ENCODE measurements at places on chromosomes 5 and 9.
A peak's percentile ranks its signal among the peaks of the same experiment; 100 is the strongest.

DNA sequence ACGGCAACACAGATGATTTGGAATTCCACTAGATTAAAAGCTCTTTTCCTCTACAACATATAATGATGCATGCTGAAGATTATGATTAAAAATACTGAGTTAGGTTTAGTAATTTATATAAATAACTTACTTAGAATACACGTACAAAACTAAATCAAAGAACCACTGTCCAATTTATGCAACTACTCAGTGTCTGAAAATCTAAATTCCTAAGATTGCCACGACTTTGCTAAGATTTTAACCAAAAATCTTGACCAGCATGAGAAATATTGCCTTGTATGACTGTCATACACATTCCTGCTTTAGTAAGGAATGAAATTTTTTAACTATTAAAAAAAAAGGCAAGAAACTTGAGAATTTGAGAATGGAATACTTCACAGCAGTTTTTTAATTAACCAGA, 292.4 kb downstream of the ZNF608 start:
- no peak for DNase-seq

GRCh38 chr5:158958021-158958994, 141.4 kb downstream of the EBF1 start:
- DNase-seq: no peak

DNA sequence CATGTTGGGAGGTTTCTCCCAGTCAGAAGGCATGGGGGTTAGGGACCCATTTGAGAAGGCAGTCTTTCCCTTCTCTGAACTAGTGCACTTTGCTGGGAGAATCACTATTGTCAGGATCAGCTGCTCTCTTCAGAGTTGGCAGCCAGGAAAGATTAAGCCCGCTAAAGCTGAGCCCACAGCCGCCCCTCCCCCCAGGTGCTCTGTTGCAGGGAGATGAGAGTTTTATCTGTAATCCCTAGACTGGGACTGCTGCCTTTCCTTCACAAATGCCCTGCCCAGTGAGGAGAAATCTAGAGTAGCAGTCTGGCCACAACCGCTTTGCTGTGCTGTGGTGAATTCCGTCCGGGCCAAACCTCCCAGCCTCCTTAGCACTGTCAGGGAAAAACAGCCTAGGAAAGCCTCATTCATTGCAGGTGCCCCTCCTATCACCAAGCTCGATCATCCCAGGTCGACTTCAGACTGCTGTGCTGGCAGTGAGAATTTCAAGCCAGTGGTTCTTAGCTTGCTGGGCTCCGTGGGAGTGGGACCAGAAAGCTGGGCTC, 69.8 kb downstream of the CNTLN start:
- no peak for DNase-seq

DNA sequence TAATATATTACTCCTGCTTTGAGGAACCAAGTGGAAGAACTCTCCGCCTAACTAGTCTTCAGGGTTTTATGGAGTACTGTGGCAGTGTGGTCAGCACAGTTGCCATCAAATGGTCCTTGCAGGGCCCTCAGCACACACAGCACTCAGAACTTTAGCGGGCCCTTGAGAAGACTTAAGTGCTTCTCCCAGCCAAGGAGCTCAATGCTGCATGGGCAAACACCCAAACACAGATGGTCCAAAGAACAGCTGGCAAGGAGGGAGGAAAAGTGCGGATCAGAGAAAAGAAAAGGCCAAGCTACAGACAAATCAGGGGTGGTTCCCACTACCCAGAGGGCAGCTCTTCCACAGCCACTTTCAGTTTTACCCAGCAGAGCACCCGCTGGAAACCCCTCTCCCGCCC, 98.6 kb downstream of the SPOCK1 start:
- DNase-seq: no peak

DNA sequence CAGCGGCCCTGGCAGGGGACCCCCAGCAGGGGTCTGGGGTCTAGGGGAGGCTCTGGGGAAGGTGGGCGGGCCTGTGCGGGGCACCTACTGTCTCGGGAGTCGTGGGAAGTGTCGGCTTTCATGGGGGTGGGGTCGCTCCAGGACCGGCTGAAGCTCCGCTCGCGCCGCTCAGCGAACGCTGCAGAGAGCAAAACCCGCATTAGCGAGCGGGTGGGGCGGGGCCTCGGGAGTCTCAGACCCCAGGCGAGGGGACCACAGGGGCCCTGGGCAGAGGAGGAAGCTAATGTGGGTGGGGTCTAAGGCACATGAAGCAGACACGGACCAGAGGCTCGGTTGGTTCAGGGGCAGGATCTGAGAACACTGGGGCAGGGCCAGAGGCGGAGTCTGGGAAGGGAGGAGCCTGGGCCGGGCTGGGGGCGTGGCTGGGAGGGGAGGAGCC, 5.5 kb downstream of the NSMF start:
- peak; percentile 71 for DNase-seq

GRCh38 chr9:97473717-97474116, 27.7 kb upstream of the TMOD1 start:
- no peak for DNase-seq

DNA sequence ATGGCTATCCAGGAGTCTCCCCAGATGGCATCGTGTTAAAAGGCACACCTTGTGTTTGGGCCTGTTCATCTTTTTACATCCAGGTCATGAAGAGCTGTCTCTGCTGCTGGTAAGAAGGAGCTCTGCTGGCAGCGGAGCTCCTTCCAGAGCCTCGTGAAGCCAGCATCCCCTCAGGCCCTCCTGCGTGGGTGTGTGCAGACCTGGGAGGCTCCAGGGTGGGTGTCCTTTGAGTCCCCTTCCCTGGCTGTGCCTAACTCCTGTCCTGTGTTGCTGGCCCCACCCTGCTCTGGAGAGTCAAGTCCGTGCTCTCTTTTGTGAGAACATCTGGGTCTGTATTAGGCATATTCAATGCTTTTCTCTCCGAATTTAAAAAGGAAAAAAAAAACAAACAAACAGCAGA, 149.6 kb upstream of the IRX2 start:
- no peak for DNase-seq

GRCh38 chr5:132322266-132322665, 28.1 kb downstream of the SLC22A4 start:
- no peak for DNase-seq

GRCh38 chr9:68416936-68417564, 60.6 kb downstream of the PGM5 start:
- no peak for DNase-seq

DNA sequence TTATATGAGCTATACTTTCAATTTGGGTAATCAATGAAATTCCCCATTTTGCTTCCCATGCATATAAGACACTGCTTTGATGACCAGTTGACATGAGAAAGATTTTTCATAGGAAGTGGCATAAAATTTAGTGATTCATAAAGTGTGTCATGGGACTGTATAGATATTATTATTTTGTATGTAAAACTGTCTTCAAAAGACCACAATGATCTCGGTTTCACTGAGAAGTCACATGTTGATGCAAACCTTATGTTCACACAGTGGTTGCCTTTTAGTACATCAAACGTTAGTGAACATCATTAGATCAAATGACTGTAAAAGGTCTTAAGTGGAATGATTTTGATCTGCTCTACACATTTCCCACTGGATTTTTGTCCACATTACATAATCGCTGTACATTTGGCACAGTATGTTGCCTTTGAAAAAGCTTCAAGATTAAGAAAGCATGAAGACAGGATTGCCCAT, 349.2 kb upstream of the MEF2C start:
- no peak for DNase-seq

DNA sequence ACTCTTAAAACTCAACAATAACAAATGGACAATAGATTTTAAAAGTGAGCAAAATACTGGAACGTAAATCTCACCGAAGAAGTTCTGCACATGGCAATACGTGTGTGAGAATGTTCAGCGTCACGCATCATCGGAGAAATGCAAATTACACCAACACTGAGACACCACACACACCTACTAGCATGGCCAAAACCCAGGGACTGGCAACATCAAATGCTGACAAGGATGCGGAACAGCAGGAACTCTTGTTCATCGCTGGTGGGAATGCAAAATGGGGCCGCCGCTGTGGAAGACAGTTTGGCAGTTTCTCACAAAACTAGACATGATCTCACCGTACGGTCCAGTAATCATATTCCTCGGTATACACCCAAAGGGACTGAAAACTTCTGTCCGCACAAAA, 21.6 kb upstream of the CLPTM1L start:
- DNase-seq: no peak

DNA sequence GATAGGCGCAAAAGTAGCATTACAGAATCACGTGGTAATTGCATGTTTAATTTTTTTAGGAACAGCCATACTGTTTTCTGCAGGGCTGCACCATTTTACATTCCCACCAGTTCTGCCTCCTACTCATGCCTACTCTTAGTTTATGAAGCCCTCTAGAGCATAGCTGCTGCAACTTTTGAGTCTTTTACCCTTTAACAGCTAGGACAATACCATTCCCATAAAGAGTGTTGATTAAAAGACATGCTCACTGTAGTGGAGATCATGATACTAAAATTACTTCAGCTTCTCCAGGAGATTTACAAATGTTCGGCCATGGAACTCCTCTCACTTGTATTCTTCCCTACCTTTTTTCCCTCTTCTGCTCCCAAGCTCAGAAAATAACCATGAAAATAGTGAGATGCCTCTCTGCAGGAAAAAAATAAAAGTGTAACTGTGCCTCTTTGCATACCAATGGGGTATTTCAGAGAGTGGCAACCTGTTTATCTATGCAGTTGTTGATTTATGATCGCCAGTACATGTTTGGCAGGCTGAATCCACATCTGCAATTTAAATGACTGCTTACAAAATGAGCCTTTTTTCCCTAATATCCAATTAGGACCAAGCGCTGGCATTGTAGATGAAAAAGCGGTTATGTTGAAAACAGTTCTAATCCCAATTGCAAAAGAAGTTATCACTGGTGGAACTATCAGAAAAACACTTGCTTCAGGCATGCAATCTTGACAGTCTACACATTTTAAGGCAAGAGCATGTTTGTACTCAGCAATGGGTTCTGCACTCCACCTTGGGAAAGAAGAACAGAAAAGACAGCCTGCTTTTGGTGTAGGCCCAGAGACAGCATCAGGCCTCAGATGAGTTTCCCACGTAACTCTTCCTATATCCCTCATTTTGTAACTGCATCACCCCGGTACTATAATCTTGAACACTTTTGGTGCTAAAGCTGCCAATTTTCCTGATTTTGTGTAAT, 131.1 kb downstream of the ADAMTSL1 start:
- DNase-seq: no peak

DNA sequence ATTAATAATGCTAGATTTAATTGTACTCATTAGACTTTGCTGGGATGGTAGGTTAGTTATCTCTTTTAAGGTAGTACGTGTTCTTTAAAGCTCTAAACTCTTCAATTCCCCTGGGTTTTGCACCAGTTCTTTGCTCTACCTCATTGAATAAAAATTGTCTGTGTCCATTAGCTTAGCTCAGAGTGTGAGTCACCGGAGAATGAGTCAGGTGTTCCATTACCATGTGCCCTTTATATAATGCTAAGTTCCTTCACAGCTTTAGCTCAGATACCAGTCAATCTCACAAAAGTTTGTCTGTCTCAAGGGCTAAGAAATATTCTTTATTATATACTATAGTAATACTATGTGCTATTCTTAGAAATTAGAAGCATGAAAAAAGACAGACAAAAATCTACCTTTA, 339.4 kb downstream of the PRELID2 start:
- DNase-seq: peak; percentile 82

- DNase-seq: no peak
These were observed 134.7 kb downstream of the PAX5 start for GRCh38 chr9:36899406-36899805.

- no peak for DNase-seq
These were observed 32.1 kb upstream of the TCF7 start for GRCh38 chr5:134082264-134082992.

DNA sequence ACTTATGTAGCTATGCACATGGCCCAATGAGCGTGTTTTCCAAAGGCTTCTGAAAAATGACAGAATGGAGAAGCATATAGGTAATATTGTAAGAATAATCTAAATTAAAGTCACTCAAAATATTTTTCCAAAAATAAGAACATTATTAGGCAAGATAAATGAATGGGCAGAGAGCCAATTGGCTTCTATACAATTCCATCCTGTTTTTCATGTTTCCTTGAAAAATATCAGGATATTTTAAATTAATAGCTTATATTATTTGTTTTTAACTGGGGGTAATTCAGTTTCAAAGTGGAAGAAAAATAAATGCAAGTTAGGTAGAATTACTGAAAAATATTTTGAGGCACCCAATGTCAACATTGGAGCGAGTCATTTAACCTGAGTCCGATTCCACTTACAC, 183.5 kb downstream of the PLK2 start:
- no peak for DNase-seq

- no peak for DNase-seq
These were observed 49.6 kb upstream of the PTGER4 start for GRCh38 chr5:40630126-40630525.

DNA sequence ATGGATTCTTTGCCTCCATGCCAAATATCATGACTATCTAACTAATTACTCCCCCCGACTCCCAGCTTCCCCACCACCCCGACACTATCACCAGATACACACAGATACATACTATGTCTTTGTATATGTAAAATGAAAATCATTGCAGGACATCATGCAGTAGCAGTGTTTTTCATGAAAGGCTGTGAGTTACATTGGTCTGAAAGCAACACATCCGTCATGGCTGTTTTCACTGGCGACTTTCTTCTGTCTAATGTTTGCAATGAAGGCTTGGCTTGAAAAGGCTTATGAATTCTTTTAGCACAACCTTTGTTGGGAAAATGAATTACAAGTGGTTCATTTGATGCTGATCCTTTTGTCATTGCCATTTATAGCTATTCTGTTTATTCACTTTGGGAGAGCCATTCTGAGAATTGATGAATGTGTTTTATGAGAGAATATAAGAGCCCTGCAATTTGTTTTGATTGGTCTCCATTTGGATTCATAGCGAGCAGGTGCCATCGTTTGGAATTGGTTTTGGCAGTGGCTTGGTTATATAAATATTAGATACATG, 103.4 kb downstream of the PIP5K1B start:
- DNase-seq: no peak

- no peak for DNase-seq
These were observed 95.0 kb downstream of the ZCCHC7 start for GRCh38 chr9:37215381-37215780.

DNA sequence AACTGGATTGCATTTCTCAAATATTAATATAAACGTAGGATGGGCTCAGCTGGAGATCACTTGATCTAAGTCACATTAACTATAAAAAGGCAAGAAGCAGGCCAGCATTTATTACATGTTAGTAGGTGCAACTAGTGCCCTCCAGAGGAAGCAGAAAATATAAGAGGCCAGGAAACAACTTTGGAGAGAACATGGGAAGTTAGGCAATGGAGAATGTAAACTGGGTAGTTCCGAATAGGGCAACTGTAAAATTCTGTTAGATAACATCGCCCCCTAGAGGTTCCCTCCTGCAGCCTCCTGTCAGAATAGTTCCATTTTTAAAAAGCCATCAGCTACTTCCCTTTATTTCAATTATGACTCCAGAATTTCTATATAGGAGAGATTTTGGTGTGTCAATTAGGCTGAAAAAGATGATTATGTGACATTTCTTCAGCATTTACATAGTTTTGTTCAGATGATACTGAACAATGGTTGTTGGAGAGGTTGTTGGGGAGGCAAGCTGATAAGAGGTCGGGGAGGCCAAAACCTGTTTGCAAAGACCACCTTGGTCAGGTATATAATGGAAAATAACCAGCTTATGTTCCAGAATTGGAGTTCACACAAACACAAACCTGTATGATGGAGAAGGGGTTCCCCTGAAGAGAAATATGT, 22.4 kb downstream of the CCL28 start:
- peak; percentile 82 for DNase-seq

Measured in COLO829 (cell line).